Renal cortex interstitium (tissue), 15 donors: ENCODE measurements at places on chromosomes 7 and 10.

DNA sequence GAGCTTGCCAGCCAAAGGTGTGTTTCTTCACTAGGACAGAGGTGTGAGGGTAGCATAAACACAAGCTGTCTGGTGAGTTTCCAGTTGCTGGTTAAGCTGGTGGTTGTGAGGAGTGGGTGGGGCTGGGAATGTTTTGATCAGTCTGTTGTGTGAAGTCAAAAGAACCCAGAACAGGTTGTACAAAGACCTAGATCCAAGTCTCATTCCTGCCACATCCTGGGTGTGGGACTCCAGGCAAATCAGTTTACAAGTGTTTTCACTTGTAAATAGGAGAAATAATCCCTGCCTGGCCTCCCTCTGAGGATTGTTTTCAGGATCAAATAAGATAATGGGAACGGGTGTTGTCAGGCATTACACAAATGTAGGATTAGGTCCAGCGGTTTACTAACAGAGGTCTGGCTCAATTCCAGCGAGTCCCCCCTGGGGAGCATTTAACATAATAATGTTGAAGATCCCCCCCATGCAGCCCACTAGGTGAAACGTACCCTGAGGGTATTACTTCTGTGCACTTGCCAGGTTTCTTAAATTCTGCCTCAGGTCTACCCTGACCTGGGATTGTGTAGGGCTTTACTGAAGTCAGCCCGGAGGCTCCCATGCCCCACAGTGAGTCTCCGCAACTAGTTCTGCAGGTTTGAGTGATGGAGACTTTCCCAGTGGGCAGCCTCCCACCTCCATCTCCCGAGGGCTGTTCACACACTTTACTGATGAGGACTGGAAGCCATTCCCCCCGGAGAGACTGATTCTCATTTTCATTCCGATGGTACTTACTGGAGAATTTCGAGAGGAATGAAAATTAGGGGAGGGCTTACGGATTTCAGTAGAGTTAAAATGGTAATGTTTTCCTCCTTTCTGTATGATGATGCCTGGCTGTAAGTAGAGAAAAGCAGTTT lies 2.7 kb upstream of the FRAT2 start:
- DNase-seq: no peak

- no peak for DNase-seq
Measured at GRCh38 chr7:116986611-116987565, 33.6 kb downstream of the ST7 start.

- no peak for DNase-seq
Measured at GRCh38 chr10:124598773-124599587, 137.4 kb downstream of the LHPP start.

- peak; percentile 2 for DNase-seq
Measured at GRCh38 chr7:120550494-120551048, 277.6 kb downstream of the KCND2 start.

DNA sequence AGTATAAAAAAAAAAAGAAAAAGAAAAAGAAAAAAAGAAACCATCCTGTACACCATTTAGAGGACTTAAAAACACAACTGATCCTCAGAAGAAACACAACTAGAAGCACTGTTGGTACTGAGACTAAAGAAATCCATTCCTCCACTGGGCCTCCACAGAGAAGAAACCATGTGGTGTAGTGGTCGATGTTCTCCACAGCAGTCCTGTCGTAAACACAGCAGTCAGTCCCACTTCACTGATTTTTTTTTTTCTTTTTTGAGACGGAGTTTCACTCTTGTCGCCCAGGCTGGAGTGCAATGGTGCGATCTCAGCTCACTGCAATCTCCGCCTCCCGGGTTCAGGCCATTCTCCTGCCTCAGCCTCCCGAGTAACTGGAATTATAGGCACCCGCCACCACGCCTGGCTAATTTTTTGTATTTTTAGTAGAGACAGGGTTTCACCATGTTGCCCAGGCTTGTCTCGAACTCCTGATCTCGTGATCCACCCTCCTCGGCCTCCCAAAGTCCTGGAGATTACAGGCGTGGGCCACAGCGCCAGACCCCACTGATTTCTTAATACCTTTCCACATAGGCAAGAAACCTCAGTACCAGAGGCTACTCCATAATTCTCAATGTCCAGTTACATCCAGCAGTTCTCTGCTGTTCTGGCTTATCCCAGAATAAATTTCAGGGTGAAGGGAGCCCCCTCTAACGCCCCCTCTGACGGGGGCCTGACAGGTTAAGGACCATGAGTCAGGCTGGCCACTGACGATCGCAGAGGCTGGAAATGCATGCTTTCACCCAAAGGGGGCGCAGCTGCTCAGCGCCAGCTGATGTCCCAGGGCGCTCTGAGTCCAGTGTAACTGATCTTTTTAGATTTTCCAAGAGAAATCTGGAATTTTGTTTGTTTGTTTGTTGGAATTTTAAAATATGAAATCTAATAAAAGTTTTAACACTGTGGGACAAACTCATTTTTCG lies 24.8 kb upstream of the FFAR4 start:
- DNase-seq: peak; percentile 18

- DNase-seq: no peak
Measured at GRCh38 chr10:120017733-120018417, 125.3 kb downstream of the SEC23IP start.

DNA sequence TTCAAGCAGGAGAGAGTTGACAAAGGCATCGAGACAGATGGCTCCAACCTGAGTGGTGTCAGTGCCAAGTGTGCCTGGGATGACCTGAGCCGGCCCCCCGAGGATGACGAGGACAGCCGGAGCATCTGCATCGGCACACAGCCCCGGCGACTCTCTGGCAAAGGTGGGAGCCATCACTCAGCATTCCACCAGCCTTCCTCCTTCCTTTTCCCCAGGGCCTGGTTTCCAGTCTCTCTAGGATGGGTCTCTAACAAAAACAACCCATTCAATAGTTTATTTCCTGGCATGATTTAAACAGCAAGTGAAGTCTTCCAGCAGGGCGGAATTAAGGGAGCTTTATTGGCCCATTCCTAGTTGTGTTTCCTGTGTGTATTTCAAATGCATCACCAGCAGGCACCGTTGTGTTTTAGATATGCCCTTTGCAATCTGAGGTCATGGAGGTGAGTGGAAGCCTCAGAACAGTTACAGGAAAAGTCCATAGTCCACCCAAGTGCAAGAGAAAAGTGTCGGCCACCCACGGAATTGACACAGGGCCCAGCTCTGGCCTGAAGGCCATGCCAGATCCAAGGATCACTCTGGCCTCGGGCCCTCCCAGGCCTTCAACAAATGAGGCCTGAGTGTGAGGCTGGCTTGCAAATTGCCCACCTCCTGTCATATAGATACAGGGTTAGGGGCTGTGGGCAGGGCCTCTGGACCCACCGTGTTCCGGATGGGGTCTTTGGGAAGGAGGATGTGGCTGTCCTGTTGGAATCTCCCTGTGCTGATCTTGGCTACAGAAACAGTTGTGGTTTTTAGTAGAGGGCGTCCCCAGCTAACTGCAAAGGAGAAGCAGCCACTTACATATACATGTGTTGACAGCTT lies 46.9 kb upstream of the TRIM8 start:
- no peak for DNase-seq

GRCh38 chr10:132455986-132456847 lies 59.2 kb downstream of the PWWP2B start:
- DNase-seq: no peak

DNA sequence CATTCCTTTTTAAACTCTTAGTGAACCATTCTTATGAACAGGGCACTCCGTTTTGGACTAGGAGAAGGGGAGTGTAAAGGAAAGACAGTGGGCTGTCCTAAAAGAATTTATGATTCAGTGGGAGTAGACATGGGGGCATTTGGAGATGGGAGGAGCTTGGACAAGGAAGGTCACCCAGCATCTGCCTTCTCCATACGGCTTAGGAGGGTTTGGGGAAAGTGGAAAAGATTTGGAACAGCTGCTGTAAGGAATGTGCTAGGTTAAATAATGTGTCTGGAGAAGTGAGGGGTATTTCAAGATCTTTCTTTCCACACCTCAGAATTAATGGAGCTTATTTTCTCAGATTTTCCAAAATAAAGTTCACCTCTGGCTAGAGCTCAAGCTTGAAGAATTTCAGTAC lies 24.0 kb downstream of the SLC35G1 start:
- DNase-seq: no peak

GRCh38 chr10:22816298-22816653 lies 101.9 kb upstream of the PIP4K2A start:
- DNase-seq: no peak

- DNase-seq: no peak
Measured at GRCh38 chr7:17437586-17437985, 139.1 kb downstream of the AHR start.

DNA sequence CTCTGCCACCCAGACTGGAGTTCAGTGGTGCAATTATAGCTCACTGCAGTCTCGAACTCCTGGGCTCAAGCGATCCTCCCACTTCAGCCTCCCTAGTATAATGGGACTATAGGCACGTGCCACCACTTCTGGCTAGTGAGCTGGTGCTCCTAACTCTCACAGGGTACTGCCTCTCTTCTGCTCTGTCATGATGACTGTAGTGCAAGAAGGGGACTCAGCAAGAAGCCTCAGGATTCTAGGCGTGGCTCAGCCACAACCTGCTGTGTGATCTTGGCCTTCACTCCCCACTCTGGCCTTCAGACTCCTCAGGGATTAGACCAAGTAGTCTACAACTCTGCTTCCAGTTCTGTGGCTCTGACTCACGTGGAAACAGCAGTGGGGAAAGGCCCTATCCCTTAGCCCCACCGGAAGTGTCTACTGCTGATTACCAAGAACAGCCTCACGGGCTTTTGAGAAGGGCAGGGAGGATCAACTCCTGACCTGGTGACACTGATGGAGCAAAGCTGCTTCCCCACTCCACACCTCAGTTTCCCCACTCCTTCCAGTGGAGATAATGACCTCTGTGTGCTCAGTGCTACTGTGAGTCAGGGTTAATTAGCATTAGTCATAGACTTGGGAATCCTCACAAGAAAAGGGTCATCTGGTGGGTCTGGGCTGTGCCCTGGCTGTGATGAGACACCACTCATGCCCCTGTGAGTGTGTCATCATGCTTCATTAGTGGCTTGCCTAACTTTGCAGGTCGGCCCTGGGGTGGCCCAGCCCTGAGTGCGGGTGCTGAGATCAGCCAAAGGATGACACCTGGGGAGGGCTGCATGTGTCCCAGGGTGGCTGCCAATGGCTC lies 41.1 kb downstream of the ZC3HC1 start:
- no peak for DNase-seq

DNA sequence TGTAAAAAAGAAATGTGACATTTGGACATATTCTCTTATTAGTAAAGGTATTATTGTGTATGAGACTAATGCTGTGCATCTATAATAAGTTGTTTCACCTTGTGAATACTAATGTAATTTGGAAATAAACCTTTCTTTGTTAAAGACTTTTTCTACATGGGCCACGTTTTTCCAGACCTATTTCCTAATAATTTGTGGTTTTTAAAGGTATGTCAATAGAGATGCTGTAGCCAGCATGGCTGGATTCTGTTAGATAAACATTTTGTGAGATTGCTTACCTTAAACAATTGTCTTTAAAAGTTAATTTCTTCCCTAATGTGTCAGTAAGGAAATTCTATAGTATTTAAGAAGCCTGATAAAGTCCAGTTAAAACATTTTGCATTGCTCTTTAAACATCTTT lies 56.0 kb downstream of the KAT6B start:
- DNase-seq: no peak

GRCh38 chr7:106335814-106336213 lies 51.0 kb upstream of the NAMPT start:
- DNase-seq: no peak
